Cardiac septum (tissue), 1 donor: ENCODE measurements at places on chromosomes 16 and 17. TPM values are rescaled to one million over a fixed set of nuclear protein-coding genes. Genes with fewer than 3 reads are reported as not detected.

DNA sequence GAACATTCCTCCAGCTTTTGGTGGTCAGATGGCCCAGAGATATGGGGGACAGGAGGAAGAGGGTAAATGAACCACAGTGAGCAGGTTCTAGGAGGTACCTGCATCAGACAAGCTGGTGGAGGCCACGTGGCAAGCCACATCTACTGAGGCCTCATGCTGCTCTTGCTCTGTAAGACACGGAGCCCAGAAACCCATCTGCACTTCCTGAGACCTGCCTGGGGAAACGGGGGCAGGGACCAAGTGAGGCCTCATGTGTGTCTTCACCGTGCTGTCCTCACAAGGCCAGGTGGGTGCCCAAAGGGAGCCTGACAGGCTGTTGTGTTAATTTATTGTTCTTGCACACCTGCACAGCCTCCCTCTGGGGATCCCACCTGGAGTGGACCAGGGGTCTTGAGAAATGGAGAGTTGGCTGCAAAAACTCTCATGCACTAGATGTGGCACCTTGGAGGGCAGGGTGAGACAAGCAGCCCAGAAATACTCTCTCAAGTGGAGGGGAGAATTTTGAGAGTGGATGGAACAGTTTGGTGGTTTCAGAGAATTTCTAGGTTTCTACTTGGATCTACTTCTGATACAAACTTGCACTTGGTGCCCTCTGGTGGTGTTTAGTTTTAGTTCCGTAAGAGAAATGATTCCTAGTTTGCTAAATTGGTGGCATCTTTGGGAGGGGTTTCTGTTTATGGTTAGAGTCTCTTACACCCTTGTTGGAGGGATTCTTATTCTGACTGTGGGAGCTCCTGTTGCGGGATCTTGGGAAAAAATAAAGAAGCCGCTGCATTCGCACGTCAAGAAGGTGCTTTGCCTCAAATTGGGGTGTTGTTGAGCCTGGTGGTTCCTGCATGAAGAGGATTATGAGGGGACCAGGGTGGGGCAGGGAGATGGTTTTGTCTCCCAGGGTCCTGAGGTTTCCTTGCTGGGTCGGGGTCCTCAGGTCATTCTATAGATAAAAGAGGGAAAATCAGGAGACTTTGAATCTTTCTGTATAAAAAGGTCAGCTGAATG, 47.5 kb downstream of the SLC6A2 start:
- no peak for DNase-seq

- no peak for DNase-seq
Measured at GRCh38 chr17:67632141-67632540, 85.6 kb upstream of the NOL11 start.

DNA sequence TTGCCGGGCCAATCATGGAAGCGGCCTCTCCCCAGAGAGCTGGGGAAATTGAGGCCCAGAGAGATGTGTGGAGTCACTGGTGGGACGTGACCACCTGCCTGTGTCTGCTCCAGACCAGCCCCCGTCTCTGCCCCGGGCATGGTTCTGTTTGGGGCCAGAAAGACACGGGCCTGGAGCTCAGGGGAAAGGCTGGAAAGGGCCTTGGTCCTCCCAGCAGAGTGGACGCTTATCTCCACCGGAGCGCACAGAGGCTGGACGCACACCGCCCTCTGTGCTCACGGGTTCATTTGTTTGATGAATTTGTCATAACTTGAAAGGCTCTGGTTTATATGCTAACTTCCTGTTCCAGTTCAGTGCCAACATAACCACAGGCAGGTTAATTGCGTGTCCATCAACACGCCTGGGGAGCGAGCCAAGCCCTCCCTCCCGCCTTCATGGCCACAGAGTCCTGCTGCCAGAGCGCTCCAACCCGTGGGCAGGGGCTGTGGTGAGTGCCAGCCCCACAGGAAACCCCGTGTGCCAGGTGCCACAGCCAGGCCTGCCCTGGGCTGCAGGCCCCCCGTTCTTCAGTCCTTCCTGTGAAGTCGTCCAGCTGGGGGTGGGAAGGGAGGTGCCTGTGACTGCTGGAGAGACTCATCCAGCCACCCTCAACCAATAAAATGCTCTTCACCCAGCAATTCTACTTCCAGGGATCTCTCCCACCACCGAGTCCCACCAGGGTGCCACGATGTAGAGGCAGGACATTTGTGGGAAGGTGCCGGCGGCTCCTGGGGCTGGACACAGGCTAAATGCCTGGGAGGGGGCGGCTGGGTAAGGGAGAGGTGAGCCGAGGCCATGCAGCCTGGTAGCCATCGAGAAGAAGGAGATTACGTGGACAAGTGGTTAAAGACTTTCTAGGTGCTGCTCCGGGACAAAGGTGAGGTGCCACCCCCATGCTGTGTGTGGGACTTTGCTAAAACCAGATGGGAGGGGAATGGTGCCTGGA, 29.4 kb upstream of the BAHCC1 start:
- DNase-seq, result no peak

- no peak for DNase-seq
Measured at GRCh38 chr16:30947541-30947858, 1.4 kb upstream of the ORAI3 start.

DNA sequence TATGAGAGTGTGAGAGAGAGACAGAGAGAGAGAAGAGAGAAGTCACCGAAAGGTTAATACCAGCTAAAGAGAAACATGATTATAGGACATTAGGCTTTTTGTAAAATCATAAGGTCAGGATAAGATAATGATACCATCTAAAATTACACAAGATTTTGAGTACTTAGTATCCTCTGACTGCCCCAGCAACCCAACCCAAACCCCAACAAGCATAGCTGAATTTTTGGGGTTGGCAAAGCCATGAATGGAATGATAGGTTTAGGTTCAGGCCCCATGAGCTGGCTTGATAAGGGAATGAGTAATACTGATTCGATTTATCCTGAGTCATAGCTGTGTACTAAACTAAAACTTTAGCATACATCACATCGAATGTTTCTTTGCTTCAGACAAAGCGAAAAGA, 259.5 kb downstream of the IRX3 start:
- DNase-seq, result no peak

DNA sequence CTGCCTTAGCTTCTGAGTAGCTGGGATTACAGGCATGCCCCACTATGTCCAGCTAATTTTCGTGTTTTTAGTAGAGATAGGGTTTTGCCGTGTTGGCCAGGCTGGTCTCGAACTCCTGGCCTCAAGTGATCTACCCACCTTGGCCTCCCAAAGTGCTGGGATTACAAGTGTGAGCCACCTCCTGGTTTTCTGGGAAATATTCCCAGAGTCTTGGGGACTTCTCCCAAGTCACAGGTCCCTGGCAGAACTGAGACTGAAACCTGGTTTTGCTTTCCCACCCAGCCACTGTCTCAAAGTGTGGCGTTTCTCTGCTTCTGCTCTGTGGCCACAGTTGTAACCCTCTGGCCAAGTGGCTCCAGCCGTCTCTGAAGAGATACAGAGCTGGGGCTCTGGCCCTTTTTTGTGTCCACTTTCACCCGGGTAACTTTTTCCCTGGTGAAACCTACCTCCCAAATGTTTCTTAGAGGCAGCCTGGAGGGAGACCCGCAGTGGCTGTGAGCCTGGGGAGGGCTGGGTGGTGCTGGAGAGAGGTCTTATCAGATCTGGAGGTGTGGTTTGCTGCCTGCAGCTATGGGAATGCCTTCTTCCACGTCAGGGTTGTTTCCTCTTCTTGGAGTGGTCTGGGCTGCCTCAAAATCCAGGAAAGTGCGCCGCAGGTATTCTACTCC, 5.1 kb downstream of the KSR1 start:
- DNase-seq, result no peak

- DNase-seq, result no peak
Measured at GRCh38 chr16:67104061-67104460, 5.7 kb upstream of the PHAF1 start.

GRCh38 chr17:12900474-12900873, 111.2 kb downstream of the ARHGAP44 start:
- DNase-seq, result no peak

DNA sequence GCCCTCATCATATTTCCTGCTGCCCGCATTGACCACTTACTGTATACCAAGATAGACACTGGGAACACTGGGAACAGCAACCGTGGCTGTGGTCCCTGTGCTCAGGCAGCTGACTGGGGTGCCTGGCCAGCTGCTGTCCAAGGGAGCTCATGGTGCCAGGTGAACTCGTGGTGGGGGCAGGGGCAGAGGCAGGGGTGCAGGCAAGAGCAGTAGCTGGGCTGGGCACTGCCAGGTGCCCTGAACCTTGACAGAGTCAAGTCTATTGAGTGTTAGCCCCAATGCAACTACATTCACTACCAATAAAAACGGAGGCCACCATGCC, 202.5 kb downstream of the C16orf78 start:
- DNase-seq, result no peak

DNA sequence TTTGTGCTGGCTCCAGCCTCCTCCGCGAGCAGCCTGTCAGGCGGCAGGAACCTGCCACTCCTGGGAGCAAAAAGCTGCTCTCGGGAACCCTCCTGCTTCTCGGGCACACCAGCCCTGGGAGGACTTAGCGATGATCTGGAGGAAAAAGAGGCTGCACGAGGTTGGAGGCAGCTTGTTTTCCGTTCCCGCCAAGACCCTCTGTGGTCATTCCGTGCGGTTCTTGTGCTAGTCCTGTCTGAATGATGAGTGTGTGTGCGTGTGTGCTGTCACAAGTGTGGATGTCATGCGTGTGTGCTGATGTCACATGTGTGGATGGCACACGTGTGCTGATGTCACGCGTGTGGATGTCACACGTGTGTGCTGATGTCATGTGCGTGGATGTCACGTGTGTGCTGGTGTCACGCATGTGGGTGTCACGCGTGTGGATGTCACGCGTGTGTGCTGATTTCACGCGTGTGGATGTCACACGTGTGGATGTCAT, 150.0 kb downstream of the NPIPB11 start:
- no peak for DNase-seq

GRCh38 chr16:11150190-11150589, 105.8 kb downstream of the SOCS1 start:
- DNase-seq, result no peak

DNA sequence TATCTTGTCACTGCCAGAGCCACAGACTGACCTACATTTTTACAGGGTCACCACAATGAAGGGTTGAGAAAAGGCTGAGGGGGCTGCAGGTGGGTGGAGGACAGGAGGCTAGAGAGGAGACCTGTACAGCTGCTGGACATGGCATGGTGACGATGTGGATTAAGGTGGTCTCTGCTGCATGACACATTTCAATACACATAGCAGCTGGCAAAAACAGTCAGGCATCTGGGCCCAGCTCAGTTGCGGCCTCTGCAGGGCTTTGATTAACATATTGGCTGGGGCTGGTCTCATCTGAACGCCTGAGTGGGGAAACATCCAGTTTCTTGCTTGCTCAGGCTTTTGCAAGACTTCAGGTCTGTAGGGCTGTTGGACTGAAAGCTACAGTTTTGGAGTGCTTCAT, 265.4 kb upstream of the FOXF1 start:
- no peak for DNase-seq

DNA sequence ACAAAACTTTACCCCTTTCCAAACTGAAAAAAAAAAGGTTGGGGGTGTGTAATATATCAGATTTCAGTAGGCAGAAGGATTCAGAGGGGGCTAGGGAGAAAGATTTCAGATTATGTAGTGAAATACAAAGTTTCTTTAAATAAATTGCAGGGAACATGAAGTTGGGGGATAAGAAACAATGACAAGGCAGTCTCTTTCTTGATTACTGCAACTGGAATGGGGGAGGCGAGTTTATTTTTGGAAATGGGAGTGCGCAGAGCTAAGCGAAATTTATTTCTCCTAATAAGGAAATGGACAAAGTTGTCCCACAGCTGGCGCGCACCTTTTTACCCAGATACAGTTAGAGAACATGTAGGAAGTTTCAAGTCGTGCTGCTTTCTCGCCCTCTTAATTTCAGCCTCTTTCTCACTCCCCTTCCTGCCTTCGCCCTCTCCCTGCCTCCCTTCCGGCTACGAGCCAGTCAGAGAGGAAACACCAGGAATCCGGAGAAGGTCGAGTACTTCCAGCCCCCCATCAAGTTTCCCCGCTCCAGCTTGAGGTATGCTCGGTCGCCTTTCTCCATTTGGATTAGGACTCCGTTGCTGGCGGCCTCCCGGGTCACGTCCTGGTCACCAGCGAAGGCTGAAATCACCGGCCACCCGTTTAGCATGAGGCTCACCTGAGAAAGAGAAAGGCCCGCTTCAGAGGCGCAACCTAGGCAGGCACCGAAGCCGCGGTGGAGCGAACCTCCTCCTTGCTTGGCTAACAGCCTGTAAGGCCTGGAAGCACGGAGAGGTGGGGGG, 2.5 kb downstream of the CBLN1 start:
- DNase-seq, result no peak

GRCh38 chr17:62017496-62017895, 47.6 kb downstream of the MED13 start:
- DNase-seq, result no peak

DNA sequence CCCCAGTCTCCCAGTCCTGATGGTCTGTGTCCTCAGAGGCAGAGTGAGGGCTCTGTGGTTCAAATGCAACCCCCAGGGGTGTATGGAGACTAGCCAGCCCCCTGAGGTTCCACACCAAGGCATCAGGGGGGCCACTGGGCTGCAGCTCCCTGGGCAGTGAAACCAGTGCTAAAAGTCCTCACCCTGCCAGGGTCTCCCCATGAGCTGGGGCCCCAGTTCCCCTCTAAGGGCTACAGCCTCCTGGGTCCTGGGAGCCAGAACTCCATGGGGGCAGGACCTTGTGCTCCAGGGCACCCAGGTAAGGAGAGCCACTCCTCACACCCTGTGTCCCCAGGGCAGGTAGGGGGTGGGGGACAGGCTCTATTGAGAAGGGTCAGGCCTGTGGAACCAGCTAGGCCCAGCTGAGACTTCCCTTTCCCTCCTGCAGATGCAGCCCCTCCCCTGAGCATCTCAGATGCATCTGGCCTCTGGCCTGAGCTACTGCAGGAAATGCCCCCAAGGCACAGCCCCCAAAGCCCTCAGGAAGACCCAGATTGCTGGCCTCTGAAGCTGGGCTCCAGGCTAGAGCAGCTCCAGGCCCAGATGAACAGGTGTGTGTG, 6.4 kb upstream of the DCAF7 start:
- no peak for DNase-seq

GRCh38 chr17:50279639-50280038, 5.4 kb downstream of the TMEM92 start:
- DNase-seq, result no peak

DNA sequence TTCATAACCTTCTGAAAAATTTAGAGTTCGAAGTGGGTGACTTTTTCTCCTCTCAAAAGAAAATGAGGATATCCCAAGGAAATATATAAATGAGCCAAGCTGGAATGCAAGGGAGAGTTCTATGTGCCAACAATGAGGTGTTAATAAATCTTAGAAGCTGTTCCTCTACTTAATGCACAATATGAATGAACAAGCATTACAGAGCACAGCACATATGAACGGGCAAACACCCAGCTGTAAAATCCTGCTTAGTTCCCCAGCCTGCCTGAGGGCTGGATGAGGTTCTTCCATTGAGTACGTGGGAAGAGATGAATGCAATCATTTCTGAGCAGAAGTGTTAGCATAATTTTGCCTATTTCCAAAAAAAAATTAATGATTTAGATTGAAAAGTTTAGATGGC, 58.1 kb downstream of the WDR59 start:
- DNase-seq, result no peak

- peak; percentile 84 for DNase-seq
Measured at GRCh38 chr16:14003074-14003570, 68.0 kb upstream of the MRTFB start.

The KCNH4 gene
- total RNA-seq, result not detected

The NECAB2 gene
- 2.5 TPM for total RNA-seq

The PYY gene
- total RNA-seq, result not detected

The KRT16 gene
- not detected for total RNA-seq

The AGRP gene
- not detected for total RNA-seq

The ITGAX gene
- total RNA-seq, result 5.9 TPM

The TP53TG3B gene
- not detected for total RNA-seq

The RNF43 gene
- total RNA-seq, result 1.6 TPM

The SLC16A13 gene
- 0.48 TPM for total RNA-seq

The CD7 gene
- 0.62 TPM for total RNA-seq
